ENCODE measurements at places on chromosomes 12 and 14.
A peak's percentile ranks its signal among the peaks of the same experiment; 100 is the strongest.

GRCh38 chr14:56273155-56273554 is 154.9 kb downstream of the PELI2 start:
- DNase-seq, result peak; percentile 15

DNA sequence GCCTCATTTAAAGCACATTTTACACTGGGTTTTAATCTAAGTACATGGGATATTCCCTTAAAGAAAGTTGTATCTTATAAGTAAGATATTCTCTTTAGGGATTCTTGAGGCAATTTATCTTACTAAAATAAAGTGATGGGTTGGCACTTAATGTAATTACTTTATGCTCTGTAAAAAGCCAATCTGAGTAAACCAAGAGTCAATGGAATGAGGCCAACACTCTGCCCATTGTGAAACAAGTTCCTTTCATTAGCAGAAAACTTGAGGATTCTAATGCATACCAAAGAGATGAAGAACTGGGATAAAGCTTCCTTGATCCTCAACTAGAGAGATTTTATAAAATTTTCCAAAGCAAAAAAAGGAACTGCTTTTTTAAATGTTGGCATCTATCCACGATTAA is 121.2 kb downstream of the METTL25 start:
- no peak for DNase-seq

DNA sequence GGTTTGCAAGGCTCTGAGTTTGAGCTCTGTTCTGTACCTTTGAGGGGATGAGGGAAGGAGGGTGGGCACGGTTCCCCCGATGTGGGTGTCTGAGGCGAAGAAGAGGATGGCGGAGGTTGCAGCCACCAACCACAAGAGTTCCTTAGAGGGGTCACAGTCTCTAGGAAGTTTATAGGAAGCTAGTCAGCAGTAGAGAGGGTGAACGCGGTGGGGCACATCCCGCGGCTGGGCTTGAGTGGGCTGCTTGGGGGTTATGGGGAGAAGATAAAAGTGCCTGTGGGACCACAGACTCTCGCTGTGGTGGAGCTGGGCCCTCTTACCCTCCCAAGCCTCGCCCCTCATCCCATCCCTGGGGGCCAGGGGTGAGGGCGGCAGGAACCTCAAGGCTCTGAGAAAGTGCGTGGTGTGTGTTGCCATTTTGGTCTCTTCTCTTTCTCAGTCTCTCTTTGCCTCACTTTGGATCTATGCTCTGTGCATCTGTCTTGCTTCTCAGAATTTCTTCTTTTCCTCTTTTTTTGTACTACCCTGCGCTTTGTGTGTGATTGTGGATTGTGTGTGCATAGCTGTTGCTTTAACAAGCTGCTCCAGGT is 2.7 kb downstream of the CD4 start:
- no peak for DNase-seq

DNA sequence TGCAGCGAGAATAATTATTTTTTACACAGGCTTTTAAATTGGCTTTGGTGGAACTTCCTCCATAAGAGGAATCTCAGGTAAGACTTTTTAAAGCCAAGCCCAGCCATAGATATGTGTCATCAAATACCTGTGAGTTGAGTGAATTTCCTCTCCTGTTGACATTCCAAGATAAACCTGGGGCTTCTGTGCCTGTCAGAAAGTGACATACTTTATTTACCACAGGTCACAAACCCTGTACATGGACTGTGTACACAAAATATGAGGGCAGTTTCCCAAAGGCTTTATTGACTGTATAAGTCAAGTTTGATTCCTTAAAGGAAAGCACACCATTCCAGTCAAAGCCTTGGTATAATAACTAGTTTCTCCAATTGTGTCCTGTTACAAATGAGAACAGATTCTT is 25.9 kb upstream of the SRSF5 start:
- DNase-seq, result no peak

DNA sequence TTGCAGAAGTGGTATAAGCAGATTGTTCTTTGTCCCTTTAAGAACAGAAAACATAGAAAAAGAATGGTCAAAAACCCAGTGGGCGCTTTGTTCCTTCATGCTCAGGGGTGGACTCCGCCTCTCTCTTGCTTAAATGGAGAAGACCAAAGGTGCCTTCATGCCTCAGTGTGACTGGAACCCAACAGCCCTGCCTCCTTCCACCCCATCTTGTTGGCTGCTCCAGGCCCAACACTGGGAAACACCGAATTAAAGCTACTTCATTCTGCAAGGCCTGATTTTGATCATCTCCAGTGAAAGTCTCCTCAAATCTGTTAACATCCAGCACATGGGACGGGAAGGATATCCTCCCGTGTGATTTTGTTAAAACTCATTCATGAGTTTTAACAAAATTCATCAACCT is 103.7 kb downstream of the BCL11B start:
- DNase-seq, result no peak

- DNase-seq, result no peak
These were observed 83.2 kb upstream of the SSTR1 start for GRCh38 chr14:38124506-38124905.

- no peak for DNase-seq
These were observed 37.8 kb upstream of the ATP2A2 start for GRCh38 chr12:110243227-110243626.

DNA sequence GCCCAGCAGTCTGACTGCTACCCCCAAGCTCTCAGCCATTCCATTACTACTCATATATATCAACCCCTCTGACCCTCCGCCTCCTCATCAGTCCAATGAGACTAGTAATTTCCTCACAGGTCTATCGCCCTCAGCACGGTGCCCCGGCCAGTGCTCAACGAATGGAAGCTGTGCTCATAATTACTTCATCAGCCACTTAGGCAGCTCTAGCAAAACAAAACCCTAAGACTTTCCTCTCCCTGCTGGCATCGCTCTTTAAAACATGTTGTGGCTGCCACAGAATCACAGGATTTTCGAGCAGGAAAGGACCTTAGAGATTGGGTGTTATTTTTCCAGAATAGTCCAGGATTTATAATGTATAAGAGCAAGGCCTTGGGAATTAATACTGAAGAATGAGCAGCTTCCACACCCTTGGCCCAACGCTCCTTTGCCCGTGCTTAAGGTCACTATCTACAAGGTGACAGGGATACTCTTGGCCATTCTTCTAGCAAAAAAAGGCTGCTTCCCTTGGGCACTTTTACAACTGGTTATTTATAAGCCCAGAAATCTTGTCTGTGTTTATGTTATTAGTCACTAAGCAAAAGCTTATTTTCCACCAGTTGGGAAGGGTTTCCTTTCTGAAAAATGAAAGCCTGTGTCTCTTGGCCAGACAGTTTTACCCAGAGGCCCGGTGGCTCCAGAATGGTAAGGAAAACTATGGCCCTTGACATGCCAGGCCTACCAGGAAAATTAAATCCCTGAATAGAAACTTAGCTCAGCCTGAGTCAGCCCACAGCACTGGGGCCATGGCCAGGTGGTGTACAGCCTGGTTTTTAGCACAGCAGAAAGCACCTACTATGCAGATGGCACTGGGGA is 47.9 kb downstream of the NUAK1 start:
- DNase-seq, result no peak

- no peak for DNase-seq
These were observed 647.8 kb downstream of the TMEM121 start for GRCh38 chr14:106174206-106174605.

GRCh38 chr14:42980419-42980818 is 1373.7 kb downstream of the LRFN5 start:
- no peak for DNase-seq
